ENCODE measurements at places on chromosomes 6 and 20.

DNA sequence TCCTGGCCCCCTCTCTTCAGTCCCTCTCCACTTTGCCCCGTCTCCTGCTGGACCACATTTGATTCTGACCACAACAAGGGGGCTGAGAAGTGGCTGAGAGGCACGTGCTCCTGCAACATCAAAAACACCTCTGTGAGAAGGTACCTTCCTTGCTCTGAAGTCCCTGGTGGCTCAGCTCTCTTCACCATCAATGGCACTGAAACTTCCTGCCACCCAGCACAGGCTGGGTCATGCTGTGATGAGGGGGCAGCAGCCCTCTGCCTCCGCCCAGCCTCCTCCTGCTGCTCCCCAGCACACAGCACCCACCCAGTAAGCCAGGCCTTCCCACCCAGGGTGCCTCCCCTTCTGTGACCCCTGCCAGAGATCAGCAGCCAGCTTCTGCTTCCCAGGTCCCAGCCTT is 10.3 kb downstream of the ZMYND8 start:
- no peak for DNase-seq
- no peak overlapping the region for H3K4me3 ChIP-seq
- H3K36me3 ChIP-seq: peaks cover 6% of the 10 kb centered on the region
- H3K27me3 ChIP-seq: no peaks in the 10 kb centered on the region

- no peak overlapping the region for H3K27ac ChIP-seq
- no peak for DNase-seq
- H3K4me3 ChIP-seq: no peak overlapping the region
These were observed 652.0 kb upstream of the NOX3 start for GRCh38 chr6:156107624-156108101.

DNA sequence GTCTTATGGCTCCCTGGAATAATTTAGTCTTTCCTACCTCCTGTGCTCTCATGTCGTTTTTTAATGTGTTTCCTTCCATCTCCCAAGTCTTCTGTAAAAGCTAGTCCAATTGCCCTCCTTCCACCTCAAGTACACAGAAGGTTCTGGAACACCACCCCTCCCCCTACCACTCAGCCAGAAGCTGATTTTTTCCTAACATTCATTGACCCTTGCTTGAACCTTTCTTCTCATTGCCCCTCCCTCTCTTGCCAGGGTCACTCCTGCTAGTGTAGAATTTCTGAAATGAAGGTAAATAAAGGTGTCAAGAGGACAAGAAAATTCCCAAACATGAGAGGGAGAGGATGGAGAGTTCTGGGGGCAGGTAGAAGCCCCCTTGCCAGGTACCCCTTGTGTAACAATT is 38.6 kb downstream of the PLEKHG1 start:
- no peak overlapping the region for H3K4me3 ChIP-seq
- H3K4me1 ChIP-seq: peaks cover 6% of the 10 kb centered on the region
- no peak overlapping the region for H3K27ac ChIP-seq
- no peaks in the 10 kb centered on the region for H3K27me3 ChIP-seq
- DNase-seq: no peak

GRCh38 chr20:22450537-22450936 is 133.8 kb downstream of the FOXA2 start:
- H3K27ac ChIP-seq: no peak overlapping the region
- H3K4me1 ChIP-seq: no peaks in the 10 kb centered on the region
- H3K4me3 ChIP-seq: no peak overlapping the region
- no peaks in the 10 kb centered on the region for H3K27me3 ChIP-seq
- H3K36me3 ChIP-seq: no peaks in the 10 kb centered on the region
- no peak for DNase-seq

- no peaks in the 10 kb centered on the region for H3K36me3 ChIP-seq
These were observed 184.2 kb upstream of the FOXQ1 start for GRCh38 chr6:1127597-1128288.

DNA sequence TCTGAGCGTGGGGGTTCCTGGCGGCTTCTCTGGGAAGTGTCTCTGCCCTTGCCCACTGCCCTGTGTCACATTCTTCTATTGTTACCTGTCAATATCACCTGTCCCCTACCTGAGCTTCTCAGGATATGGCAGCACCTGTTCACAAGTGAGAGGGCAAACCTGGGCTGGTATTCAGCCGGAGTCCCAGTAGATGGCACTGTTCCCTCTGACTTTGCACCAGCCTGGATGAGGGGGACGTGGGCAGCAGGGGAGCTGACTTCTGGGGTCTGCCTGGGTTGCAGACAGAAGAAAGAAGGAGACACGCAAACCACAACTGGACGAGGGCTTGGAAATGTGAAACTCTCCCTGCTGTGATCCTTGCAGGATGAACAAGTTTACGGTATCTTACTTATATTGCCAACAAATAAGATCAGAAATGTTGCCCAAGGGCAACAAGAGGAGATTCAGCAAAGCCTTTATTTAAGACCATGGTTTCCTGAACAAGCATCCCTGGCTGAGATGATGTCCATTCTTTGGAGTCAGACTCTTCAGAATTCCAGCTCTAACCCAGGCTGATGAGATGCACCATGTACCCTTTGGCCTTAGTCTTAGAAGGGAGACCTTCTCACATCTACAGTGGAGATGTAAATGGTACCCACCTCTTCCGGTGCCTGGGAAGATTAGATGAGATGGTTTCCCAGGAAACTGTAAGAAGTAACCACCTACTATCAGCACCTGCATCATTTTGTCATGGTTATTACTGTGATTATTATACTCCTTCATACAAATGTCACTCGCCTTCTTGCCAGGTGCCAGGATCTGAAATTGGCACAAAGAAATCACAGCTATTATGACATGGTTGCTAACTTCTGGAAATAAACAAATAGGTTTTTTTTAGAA is 400.0 kb upstream of the CDH4 start:
- no peaks in the 10 kb centered on the region for H3K36me3 ChIP-seq
- H3K27me3 ChIP-seq: no peaks in the 10 kb centered on the region
- no peaks in the 10 kb centered on the region for H3K4me1 ChIP-seq
- H3K27ac ChIP-seq: no peak overlapping the region

Measured in astrocyte (in vitro differentiated cells and primary cell).